ENCODE measurements at places on chromosomes 5 and 9. TPM values are rescaled to one million over a fixed set of nuclear protein-coding genes. Genes with fewer than 3 reads are reported as not detected.

NR4A3 gene
- 0.24 TPM for total RNA-seq

PFN3 gene
- not detected for total RNA-seq

DAB2IP gene
- total RNA-seq: 36.4 TPM

SPINK13 gene
- not detected for total RNA-seq

HTR1A gene
- total RNA-seq: not detected

CER1 gene
- not detected for total RNA-seq

LCN6 gene
- not detected for total RNA-seq

FOXD4 gene
- total RNA-seq: 0.16 TPM

IL5 gene
- not detected for total RNA-seq

CCL28 gene
- total RNA-seq: 6.7 TPM

ZDHHC11B gene
- total RNA-seq: not detected

ADRA1B gene
- total RNA-seq: 0.49 TPM

PRKAA1 gene
- total RNA-seq: 106 TPM

SLC4A9 gene
- total RNA-seq: not detected

IFNA13 gene
- total RNA-seq: not detected

PITX1 gene
- total RNA-seq: 0.81 TPM

PLPPR1 gene
- total RNA-seq: not detected

ZDHHC21 gene
- total RNA-seq: 15.6 TPM

CDKN2B-AS1 gene
- 10.1 TPM for total RNA-seq

KIF12 gene
- total RNA-seq: under 0.01 TPM

BRINP1 gene
- 1.9 TPM for total RNA-seq

CA9 gene
- total RNA-seq: not detected

BARX1 gene
- total RNA-seq: not detected

RNF183 gene
- total RNA-seq: not detected

TPPP gene
- total RNA-seq: under 0.01 TPM
